Activated T-cell treated with anti-CD3 and anti-CD28 coated beads for 4 hours (primary cell): ENCODE measurements at places on chromosomes 13 and 19.

- DNase-seq, result no peak
Observed at GRCh38 chr13:111262281-111262680, 58.2 kb upstream of the TEX29 start.

DNA sequence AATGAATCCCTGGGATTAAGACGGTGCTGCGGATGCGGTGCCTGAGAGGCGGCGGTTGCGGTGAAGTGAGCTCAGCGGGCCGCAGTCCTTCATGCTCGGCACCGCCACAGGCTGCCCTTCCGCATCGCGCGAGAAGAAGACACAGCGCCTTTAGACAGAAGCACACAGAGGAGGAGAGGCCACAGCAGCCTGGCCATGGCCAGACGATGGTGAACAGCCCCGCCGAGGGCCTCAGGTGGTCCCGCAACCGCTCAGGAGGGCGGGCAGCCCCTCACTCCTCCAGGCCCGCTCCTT is 459.2 kb downstream of the MYO16 start:
- no peak for DNase-seq

- DNase-seq, result no peak
Observed at GRCh38 chr19:41241859-41242258, 22.3 kb upstream of the HNRNPUL1 start.

GRCh38 chr19:2225415-2226050 is 10.6 kb downstream of the PLEKHJ1 start:
- no peak for DNase-seq

DNA sequence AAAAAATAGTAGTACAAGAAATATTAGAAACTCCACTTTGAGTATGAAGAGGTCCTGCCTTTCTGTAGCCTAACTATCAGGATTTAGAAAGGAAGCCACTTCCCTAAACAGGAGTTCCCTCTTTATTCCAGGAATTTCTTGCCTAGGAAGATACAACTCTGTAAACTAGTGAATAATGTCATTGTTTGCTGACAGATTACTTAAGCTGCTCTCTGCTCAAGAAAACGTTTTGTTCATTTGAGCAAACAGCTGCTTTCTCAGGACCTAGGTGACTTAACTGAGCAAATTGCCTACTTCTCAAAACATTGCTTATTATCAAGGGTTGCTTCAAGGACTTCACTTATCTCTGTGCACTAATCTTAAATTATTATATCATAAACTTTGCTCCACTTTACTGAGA is 1419.4 kb upstream of the SLC10A2 start:
- DNase-seq, result no peak
